Right ventricle myocardium superior (tissue), 1 donor: ENCODE measurements at places on chromosomes 16 and 17.

DNA sequence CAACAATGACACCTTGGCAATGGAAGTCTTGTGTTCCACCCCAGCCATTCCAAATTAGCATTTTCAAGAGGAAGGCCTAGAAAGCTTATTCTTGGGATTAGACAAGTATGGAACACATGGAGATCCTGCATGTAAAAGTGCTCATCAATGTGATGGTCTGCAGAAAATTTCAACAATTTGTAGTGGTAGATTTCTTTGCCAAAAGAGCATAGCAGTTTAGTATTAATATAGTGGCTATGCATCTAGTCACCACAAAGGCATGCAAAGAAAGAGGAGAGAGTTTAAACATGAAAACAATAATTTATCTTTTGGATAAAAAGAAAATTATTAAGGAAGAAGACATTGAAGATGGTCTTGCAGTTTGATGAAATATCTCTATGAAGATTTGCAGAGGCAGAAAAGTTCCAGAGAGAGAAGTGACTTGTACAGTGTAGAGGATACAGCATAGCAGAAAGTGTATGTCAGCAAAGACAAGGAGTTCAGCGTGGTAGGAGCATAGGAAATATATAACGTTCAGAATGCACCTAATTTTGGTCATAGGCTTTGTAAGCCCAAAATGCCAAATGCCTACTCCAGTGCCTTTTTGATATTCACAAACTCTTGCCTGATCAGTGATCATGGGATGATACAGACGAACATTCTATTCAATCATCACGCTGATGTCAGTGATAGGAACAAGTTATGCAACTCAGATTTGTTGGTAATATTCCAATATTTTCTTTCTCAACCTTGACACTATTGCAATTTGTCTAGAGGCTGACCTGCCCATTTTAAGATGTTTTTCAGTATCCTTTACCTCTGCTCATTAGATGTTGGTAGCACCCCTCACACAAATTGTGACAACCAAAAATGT lies 727.9 kb upstream of the SOX9 start:
- no peak for DNase-seq

DNA sequence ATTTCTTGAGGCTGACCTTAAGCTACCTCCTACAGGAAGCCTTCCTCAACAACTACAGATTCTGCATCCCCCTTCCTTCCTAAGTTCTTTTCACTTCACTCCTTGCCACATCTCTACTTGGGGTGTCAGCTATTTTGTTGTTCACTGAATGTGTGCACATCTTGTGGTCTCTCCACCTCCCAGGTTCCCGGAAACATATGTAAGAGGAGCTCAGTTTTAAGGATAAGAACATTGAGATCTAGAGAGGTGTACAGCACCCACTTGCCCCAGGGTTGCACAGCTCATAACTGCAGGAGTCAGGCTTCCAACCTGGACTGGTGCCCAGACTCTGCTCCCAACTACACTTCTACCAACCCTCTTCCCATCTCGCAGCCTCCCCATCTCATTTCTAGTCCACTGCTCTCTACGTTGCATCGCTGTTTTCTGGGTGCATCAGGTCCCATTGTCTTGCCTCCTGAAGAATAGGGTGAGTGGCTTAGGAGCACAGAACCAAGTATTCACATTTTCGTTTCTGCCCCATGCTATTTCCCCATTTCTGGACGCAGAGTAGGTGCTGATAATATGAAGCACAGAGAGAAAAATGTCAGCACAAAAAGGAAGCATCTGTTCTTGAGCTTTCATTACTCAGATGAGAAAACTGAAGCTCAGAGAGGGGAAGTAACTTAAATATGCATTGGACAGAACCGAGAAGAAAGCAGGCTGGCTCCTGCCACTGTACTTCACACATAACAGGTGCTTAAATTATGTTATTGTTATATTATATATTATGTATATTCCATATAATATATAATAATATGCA lies 292.0 kb upstream of the CCL2 start:
- no peak for DNase-seq

DNA sequence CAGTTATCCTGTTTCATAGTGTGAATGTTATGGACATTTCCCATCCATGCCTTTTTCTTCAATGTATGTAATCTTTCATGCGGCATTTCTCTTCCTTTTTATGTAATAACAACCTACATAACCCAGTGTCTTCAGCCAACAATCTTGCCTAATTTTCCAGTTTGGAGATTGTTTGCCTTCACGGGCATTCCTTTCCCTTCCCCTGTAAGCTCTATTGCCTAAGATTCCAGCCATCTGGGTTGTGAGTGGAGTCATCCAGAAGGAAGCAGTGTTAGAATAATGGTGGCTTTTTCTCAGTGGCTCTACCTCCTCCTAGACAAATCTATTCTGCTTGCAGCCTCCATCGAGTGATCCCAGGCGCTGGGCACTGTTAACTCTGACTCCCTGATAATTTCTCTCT lies 22.3 kb downstream of the SYCE1L start:
- DNase-seq: no peak

- DNase-seq: no peak
Measured at GRCh38 chr17:29791336-29792080, 138.5 kb downstream of the SSH2 start.

- DNase-seq: no peak
Measured at GRCh38 chr16:5442986-5443385, 345.4 kb upstream of the EEF2KMT start.

- DNase-seq: peak; percentile 81
Measured at GRCh38 chr17:10226930-10227695, 28.7 kb upstream of the GAS7 start.

- no peak for DNase-seq
Measured at GRCh38 chr17:42920106-42920900, 19.7 kb downstream of the G6PC1 start.

DNA sequence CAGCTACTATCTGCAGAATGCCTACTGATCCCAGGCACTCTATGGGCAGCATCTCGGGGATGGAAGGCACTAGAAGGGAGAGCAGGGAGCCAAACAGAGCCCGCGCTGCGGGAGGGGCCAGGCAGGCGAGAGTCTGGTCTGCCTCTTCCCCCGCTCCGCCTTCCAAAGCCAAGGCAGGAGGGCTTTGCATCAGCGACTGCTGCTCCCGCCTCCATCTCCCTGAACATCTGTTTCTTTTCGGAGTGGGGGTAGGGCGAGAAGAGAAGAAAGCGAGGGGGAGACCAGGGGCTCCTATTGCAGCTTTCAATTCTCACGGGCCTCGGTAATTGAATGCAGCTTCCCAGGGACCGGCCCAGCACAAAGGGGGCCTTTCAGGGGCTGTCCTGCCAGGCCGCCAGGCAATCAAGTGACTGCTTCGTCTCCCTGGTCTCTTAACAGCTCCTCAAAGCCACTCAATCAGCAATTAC lies 31.4 kb upstream of the CDC42EP4 start:
- peak; percentile 79 for DNase-seq

GRCh38 chr16:77838597-77839255 lies 50.4 kb downstream of the VAT1L start:
- no peak for DNase-seq

DNA sequence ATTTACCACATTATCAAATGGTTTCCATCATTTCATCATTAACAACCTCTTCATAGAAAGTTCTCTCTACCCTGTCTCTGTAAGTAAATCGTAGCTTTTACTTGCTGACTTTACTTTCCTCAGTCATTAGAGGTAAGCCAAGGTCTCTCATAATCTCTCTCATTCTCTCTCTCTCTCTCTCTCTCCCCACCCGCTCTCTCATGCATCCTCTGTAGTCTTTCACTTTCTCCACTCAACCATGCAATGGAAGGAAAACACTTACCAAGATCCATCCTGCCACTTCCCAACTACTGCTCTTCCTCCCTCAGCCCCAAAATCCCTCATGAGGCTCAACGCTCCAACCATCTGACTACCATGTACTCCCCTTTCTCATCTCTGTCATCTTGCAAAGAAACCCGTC lies 6.1 kb downstream of the CEP112 start:
- no peak for DNase-seq

- DNase-seq: no peak
Measured at GRCh38 chr17:69609473-69610305, 195.2 kb downstream of the MAP2K6 start.

DNA sequence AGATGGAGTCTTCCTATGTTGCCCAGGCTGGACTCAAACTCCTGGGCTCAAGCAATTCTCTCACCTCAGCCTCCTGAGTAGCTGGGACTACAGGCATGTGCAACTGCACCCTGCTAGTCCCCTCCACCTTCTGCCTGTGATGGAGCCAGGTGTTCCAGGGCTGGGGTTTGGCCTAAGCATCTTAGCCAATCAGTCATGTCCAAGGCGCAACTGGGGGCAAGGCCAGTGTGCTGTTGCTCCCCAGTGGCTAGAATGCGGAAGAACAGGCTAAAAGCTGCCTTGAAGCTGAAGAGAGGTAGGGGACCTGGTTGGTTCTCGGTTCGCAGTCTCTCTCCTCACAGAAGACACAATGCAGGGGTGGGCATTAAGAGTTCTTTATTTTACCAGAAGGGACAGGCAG lies 18.6 kb downstream of the FLOT2 start:
- DNase-seq: no peak

GRCh38 chr16:86019446-86020047 lies 120.6 kb downstream of the IRF8 start:
- no peak for DNase-seq

DNA sequence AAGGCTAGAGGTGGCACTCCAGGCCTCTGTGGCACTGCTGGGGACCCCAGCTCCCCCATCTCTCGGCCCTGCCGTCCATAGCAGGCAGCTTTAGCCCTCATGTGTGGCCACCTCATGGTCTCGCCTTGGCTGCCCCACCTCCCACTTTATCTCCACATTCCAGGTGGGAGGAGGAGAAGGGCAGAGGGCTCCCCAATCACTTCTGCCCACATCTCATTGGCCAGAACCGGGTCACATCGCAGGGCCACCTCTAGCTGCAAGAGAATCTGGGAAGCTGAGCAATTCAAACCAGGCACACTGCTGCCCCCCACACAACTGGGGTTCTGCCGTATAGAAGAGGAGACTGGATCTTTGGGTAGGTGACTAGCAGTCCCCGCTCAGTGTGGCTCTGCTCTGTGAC lies 1.6 kb downstream of the DRC7 start:
- DNase-seq: no peak
